ENCODE measurements at places on chromosomes 2 and 18. TPM values are rescaled to one million over a fixed set of nuclear protein-coding genes. Genes with fewer than 3 reads are reported as not detected.

FBXO41 gene
- 23.7 TPM for total RNA-seq

DNA sequence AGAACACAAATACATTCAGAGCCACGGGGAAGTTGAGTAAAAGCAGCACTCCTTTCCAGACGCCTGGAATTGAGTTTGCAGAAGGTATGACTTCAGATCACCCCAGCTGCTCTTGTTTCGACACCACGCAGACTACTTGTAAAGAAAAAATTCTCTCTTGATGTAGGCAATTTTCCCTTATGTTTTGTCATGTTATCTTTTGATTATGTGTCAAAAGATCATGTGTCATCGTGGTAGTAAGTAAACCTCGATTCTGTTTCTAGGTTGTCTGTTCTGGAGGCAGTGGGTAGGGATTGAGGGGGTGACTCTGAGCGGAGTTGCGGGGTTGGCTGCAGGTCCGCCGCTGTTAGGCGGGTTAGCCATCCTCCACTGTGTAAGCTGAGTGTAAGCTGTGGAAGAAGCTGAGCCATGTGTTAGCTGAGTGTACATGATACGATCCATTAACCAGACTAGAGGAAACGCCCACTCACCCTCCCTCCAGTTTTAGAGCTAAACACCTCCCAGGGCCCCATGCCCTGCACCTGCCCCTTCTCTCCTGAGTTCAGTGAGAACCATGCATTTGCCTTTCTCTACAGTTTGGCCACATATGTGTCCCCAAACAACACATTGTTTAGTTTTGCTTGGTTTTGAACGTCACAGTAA, 181.8 kb downstream of the SNTG2 start:
- peaks cover 14% of the 10 kb centered on the region for H3K4me1 ChIP-seq
- H3K36me3 ChIP-seq = no peaks in the 10 kb centered on the region
- DNase-seq = peak; percentile 14
- no peaks in the 10 kb centered on the region for H3K27me3 ChIP-seq
- H3K27ac ChIP-seq = no peak overlapping the region

- DNase-seq = no peak
- H3K27ac ChIP-seq = no peak overlapping the region
- no peaks in the 10 kb centered on the region for H3K36me3 ChIP-seq
- H3K4me1 ChIP-seq = no peaks in the 10 kb centered on the region
- H3K27me3 ChIP-seq = no peaks in the 10 kb centered on the region
- H3K4me3 ChIP-seq = no peak overlapping the region
Observed at GRCh38 chr2:201532686-201533304, 81.3 kb downstream of the STRADB start.

UGT1A1 gene
- total RNA-seq = not detected

STK25 gene
- total RNA-seq = 183 TPM

Data from B cell (primary cell).